WTC11 (cell line): ENCODE measurements at places on chromosomes 13 and 19.
A peak's percentile ranks its signal among the peaks of the same experiment; 100 is the strongest.

GRCh38 chr19:29283366-29283765 lies 70.4 kb upstream of the UQCRFS1 start:
- DNase-seq: no peak

- DNase-seq: peak; percentile 87
Observed at GRCh38 chr19:30799865-30800755, 427.9 kb downstream of the ZNF536 start.

GRCh38 chr19:45041125-45041524 lies 2.3 kb downstream of the CLASRP start:
- no peak for DNase-seq

GRCh38 chr13:114077099-114077932 lies 55.1 kb downstream of the RASA3 start:
- DNase-seq: no peak

DNA sequence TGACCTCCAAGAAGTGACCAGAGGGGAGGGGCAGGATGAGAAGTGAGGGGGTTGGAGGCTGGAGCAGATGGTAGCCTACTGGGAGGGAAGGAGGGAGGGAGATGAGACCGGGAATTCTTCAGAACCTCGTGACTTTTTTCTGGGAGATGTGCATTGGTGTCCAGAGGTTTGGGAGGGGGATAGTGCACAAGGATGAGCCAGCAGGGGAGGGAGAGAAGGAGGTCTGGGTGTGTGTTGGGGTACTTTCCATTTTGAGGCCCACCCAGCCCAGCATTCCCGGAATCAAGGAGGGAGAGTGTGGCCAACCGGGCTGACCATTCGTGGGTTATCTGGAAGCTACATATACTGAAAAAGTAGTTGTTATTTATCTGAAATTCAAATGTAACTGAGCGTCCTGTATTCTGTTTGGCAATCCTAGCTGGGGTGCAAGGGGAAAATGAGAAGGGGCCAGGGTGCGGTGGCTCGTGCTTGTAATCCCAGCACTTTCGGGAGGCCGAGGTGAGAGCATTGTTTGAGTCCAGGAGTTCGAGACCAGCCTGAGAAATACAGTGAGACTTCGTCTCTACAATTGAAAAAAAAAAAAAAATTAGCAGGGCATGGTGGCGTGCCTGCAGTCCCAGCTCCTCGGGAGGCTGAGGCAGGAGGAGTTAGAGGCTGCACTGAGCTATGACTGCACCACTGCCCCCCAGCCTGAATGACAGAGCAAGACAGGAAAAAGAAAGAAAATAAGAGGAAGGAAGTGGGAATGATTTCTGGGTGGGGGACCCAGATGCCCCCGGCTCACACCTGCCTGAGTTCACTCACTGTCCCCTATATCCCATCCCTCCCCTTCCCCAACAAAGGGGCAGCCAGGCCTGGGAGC lies 4.4 kb upstream of the C3 start:
- DNase-seq: no peak

DNA sequence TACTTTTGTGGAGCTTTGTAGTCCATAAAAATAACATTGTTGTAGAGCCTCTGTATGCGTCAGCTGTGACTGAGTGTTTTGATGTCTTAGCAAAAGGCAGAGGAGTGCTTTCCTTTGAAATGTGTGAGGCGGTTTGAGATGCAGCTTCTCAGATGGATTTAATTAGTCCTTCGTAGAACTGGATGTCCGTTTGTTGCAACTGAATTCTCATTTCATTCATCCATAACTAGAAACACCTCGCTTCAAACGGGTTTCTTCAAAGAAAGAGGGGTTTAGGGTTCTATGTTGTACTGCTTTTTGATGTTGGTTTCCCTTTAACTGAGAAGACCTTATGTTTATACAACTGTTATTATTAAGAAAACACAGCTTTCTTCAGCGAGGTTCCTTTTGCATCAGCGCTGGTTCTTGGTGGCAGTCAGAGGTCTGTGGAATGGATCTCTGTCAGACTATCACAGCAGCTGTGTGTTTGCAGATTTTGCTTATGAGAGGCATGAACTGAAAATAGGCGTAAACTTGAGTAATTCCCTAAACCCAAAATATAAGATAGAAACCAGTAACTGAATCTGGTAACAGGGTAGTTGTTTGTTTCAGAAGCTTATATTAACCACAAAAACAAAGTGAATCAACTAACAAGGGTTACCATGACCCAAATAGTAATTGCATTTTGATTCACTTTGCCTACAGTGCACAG lies 194.4 kb downstream of the GGACT start:
- no peak for DNase-seq

DNA sequence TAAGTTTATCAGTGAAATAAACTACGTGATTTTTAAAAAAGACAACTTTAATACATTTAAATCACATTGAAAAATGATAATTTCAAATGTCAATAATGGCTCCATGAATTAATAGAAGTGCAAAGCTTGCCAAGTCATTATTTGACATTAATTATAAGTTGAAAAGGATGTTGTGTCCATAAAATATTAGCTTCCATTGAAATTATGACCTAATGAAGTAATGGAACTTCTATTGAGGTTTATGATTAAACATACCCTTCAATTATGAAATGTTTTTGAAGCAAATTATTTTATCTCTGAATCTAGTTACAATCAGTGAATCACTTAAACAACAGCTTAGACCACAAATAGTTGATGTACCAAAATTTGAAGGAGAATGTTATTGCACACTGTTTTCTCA lies 144.2 kb downstream of the SLITRK6 start:
- no peak for DNase-seq

- no peak for DNase-seq
Observed at GRCh38 chr19:22605275-22606211, 28.6 kb upstream of the ZNF492 start.

- DNase-seq: no peak
Observed at GRCh38 chr13:92575777-92576176, 650.8 kb upstream of the GPC6 start.

DNA sequence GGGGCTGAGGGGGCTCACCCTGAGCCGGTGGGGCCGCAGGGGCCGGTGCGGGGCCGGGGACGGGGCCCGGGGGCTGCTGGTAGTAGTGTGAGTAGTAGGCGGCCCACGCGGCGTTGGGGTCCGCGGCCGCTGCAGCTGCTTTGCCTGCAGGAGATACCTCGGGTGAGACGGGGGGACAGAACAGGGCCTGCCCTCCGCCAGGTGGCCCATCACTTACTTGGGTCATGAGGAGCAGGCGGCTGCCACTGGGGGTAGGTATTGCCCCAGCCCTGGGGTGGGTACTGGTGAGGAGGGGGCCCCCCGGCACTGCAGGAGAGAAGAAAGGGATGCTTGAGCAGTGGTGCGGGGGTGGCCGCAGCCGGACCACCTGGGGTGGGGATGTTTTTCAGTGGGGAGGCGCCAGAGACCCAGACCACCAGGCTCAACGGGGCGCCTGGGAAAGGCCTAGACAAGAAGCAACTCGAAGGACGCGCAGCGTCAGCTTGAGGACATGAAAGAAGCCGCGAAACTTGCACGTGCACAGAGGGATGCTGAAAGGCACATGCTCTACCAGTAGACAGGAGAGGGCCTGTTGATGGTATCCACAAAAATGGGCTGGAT lies 8.9 kb downstream of the KHSRP start:
- DNase-seq: no peak

- no peak for DNase-seq
Observed at GRCh38 chr13:73894995-73895571, 239.1 kb downstream of the KLF12 start.

GRCh38 chr13:65453982-65454381 lies 1776.2 kb downstream of the PCDH9 start:
- no peak for DNase-seq

- no peak for DNase-seq
Observed at GRCh38 chr13:22883262-22883840, 297.4 kb upstream of the SGCG start.

DNA sequence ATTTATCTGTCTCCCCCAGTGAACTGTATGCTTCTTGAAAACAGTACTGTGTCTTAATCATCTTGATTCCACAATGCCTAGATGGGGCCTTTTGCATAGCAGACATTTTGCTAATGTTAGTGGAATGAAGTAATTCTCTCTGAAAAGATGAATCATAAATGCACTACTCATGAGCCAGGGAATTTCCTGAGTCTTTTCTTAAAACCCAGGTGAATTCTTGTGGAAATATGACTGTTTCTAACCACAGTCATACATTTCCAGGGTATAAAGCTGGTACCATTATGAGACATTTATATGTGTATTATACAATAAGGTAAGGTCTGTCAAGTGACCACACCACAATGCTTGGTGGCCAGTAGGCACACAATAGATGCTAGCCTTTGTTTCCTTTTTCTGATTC lies 5.5 kb upstream of the KCTD4 start:
- DNase-seq: no peak

DNA sequence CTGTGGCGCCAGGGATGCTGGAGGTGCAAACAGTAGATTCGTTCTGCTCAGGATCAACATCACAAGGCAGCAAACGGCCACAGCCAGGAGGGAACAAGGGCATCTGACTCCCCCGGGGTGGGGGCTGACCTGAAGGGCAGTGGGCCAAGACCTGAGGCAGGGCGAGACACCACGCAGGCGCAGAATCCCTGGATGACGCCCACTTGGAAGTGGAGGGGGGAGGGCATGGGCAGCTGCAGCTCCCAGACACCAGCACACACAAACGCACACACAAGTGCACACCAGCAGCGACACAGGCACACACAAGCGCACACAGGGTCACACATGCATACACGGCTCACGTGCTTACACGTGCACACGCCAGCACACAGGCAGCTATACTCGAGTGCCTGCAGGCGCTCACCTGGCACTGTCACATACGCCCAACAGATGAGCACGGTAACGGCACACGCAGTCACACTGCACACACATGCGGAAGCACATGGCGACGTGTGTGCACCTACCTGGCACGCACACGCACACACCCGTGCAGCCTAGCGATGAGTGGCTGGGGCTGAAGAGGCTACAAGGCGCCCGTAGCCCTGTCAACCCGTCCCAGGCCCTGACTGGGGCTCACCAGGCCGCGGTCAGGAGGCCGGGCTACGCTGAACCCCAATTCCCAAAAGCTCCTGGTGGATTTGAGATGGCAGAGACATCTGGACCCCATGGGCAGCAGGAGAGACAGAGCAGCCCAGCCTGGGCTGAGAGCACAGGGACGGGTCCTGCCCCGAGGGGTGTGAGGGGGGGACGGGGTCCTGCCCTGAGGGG lies 5.5 kb downstream of the C2CD4C start:
- no peak for DNase-seq

GRCh38 chr19:8396563-8397203 lies 6.5 kb downstream of the RAB11B start:
- DNase-seq: peak; percentile 85

DNA sequence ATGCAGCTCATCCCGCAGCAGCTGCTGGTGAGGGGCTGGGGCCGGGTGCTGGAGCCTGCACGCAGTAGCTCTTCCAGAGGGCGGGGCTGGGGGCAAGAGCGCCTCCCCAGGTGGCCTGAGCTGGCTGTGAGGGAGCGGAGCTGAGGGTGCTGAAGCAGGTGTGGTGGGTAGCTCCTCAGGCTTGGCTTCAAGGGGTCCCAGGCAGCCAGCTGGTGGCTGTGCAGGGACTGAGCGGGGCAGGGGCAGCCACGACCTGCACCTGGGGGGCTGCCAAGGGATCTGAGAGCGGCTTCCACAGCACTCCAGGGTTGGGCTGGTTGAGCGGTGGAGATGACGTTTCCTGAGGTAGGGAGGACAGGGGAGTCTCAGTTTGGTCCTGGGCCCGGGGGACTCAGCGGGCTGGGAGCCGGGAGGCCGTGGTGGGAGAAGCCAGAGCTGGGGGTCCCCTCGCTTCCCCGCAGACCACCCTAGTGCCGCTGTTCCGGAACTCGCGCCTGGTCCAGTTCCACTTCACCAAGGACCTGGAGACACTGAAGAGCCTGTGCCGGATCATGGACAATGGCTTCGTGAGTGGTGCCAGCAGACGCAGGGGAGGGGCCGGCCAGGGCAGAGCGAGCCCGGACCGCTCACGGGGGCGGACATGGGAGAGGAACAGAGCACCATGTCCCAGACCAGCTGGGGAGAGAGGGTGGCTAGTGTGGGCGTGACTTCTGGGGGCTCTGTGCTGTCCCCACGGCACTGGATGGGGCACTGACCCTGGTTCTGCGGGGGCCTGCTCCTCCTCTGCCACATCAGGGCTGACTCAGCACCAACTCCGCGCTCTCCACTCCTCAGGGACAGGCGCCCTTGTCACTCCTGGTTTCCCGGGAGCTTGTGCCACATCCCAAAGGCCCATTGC lies 7.4 kb downstream of the PTOV1 start:
- DNase-seq: no peak

GRCh38 chr13:40635315-40635995 lies 31.0 kb downstream of the FOXO1 start:
- DNase-seq: no peak

- DNase-seq: no peak
Observed at GRCh38 chr19:49587227-49587626, 3.8 kb upstream of the PRR12 start.

GRCh38 chr19:47323872-47324271 lies 8.1 kb upstream of the C5AR2 start:
- no peak for DNase-seq

GRCh38 chr13:64311948-64312347 lies 2896.3 kb upstream of the PCDH20 start:
- no peak for DNase-seq

GRCh38 chr13:37364007-37364406 lies 234.6 kb downstream of the POSTN start:
- no peak for DNase-seq

DNA sequence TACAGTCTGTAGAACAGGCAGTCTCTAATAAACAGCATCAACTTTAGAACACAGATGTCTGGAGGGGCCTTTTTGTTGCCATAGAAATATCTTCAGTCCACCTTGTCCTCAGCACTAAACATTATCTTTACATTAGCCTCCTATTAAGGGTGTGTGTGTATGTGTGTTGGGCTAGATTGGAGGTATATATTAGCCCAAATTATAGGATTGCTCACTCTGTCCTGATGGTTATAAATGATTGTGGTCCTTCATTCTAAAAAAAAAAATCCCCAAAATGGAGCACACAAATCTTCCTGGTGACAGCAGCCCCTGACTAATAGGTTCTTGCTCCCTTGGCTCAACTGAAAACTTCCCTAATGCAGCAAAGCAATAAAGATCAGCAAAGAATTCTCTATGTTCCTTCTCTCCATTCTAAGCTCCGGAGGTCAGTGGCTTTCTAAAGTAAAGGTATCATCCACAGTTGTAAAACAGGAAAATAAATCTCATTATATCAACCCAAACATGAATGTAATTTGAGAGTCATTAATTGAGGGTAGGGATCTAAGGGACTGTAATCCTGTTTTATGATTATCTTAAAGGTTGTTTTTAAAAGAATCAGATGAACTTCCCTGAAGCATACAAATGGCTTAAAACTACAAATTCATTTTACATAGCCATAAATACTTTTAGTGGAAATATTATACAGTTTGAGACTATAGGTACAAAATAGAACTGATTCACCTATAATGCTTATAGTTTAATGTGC lies 232.7 kb downstream of the KLF12 start:
- no peak for DNase-seq

GRCh38 chr19:18591735-18592385 lies 3.3 kb downstream of the REX1BD start:
- no peak for DNase-seq

DNA sequence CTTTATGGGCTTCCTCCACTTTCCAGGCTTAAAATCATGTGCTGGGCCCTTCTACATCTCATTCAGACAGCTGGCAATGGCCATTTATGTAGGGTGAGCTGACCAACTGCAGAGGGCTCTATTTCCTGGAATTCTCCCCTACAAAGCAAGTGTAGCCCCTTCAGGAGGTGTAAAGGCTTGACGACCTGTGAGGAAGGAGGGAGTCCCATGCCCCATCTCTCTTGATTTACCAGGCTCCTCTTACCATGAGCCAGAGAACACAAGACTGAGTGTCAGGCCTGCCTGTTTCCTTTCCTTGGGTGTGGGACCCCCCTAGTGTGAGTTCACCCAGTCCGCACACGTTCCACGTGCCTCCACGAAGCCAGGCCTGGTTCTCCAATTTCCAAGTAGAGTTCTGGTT lies 16.6 kb downstream of the ZNF536 start:
- DNase-seq: no peak

- no peak for DNase-seq
Observed at GRCh38 chr13:114038211-114038613, 64.3 kb upstream of the C13orf46 start.
